Right ventricle myocardium superior (tissue), 1 donor: ENCODE measurements at places on chromosomes 2 and 18. TPM values are rescaled to one million over a fixed set of nuclear protein-coding genes. Genes with fewer than 3 reads are reported as not detected.

Gene PDK1
- total RNA-seq: 38.3 TPM

Gene AQP12A
- total RNA-seq: not detected

- DNase-seq: no peak
These were observed 313.5 kb upstream of the GYPC start for GRCh38 chr2:126342457-126342856.

- peak; percentile 75 for DNase-seq
These were observed 133.9 kb downstream of the ZNF532 start for GRCh38 chr18:58998401-58999203.

- no peak for DNase-seq
These were observed 21.9 kb upstream of the MGAT5 start for GRCh38 chr2:134231965-134232340.

GRCh38 chr18:79502782-79503181, 107.1 kb downstream of the NFATC1 start:
- no peak for DNase-seq

- DNase-seq: no peak
These were observed 65.0 kb upstream of the BOD1L2 start for GRCh38 chr18:57081899-57082298.

DNA sequence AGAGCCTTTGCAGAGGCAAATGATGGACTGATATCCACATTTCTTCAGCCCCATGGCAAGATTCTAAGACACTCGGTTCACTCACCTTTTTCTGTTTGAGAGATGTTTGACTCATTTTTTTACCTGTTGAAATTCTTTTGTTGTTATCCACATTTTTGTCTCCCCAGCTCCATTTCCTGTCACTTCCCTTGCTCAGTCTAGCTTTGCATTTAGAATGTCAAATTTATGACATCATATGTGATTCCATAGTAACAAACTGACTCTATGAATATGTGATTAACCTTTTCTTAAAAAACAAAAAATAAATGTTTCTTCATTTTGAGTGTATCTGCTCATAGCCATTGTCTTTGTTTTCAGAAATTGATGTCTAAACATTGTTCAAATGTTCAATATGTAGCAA, at the start of gene NT5C1B:
NT5C1B (minus strand) TSS at position 216 of the 400 bp plus-strand sequence; CDS start at position 115, 101 bp downstream.
- DNase-seq: no peak

- no peak for DNase-seq
These were observed 402.2 kb downstream of the NCKAP5 start for GRCh38 chr2:133166031-133166430.

DNA sequence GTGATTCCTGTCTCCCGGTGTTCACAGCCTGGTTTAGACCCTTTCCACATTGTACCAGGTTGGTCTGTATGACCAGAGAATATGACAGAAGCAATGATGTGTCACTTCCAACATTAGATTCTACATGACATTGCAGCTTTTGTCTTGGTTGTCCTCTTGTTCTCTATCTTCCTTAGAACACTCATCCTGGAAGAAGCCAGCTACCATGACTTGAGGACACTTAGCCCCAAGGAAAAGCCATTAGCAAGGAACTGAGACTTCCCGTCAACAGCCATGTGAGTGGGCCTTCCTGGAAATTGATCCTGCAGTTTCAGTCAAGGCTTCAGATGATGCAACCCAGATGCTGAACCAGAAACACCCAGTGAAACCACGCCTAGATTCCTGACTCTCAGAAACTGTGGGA, 143.3 kb downstream of the MREG start:
- no peak for DNase-seq
